ENCODE measurements at places on chromosomes 3 and 15.

DNA sequence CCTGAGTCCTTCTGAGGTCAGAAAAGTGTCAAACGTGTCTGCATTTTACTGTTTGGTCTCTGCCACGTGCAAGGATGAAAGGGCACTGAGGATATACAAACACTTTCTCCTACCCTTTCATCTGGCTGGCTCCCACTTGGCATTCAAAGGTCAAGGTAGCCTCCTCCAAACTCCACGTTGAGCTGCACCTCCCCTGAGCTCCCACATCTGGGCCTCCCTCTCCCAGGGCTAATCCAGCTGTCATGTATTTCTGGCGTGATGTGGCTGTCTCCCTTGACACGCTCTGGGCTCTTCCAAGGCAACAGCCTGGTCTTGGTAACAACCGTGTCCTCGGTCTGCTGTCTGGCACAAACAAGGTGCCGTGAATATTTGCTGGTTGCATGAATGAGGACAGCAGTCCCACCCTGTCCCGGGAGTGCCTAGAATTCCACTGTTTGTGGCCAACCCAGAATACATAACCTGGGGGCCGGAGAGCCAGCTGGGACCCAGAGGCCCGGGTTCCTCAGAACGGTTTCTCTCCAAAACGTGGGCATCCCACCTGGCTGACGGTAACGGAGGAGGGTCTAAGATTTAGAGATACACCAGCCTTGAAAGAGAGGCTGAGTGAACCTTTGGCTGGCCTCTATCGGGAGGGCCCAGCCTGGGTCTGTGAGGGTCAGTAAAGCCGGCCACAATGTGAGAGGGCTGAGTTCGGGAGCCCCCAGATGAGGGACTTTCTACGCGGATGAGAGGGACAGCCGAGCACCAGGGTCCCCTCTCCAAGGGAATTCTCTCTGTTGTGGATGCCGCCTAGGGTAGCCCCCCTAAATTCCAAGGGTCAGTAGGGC, 767 bp downstream of the GLT8D1 start:
- DNase-seq, result no peak

DNA sequence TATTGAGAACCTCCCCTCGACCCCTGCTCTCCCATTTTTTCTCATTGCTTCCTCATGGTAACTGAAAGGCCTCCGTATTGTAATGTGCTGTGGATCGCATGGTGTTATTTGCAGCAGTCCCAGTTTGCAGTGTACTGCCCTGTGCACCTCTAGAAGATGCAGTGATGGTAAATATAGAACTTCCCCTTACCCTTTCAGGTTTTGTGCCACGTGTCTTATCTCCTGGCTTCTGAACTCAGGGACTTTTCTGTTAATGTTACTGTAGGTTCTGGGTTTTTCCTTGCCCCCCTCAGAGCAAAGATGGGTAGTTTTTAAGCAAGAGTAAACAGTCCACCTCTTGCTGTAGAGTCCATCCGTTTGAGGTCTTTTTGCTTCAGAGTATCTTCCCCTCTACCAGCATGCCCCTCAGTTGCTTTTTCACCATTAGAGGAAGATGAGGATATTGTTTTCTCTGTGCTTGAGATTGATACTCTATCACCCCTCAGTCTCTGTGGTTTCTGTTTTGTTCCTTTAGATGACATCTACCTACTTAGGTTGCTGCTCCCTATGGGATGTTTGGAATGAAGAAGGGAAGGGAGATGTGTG, 22.4 kb downstream of the CHD2 start:
- no peak for DNase-seq

DNA sequence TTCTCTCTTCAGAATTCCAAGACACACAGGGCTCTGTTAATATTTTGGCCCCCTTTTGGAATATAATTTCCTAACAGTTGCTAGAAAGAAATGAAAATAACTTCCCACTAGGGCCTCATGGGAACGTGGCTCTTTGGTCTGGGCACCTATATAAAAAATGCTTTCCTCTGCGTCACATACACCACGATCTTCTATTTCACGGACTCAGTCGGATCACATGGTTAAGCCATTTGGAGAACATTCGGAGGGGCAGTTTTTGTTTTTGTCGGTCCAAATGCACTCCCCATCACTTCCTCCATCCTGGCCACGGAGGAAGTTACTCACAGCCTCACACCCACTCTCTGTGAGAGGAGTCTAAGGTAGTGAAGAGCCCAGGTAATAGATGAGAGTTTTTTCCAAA, 21.0 kb downstream of the TMEM44 start:
- no peak for DNase-seq

- no peak for DNase-seq
These were observed 1.4 kb downstream of the MAPK6 start for GRCh38 chr15:52020221-52021085.

DNA sequence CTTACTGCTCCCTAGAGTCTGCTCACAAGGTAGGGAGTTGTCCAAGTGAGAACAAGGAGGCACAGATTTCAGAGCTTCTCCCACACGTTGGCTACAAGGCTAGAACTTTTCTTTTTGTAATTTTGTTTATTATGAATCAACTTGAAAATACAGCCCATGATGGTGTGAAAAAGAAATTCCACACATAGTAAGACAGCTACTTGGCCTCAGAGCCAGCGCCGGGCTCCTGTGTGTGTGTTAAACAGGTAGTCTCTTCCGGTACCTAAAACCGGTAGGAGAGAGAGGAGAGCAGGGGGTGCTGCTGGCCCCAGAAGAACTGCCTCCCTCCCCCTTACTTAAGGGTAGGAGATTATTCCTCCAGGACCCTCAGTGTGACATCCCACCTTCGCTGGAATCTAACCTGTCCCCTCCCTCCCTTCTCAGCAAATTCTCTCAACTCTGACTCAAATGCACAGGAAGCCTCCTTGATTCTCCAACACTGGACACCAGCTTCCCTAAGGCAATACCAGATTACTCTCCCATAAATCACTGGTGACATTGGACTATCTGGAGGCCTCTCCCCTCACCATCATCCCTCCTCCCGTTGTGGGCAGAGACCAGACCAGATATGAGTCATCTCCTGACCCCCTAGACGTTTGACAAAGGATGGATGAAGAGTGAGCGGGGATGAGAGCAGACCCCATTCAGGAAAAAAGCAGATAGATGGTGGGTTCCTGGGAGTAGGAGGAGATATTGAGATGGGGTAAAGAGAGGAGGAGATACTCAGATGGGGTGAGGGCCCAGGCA, 4.5 kb upstream of the IP6K1 start:
- no peak for DNase-seq

DNA sequence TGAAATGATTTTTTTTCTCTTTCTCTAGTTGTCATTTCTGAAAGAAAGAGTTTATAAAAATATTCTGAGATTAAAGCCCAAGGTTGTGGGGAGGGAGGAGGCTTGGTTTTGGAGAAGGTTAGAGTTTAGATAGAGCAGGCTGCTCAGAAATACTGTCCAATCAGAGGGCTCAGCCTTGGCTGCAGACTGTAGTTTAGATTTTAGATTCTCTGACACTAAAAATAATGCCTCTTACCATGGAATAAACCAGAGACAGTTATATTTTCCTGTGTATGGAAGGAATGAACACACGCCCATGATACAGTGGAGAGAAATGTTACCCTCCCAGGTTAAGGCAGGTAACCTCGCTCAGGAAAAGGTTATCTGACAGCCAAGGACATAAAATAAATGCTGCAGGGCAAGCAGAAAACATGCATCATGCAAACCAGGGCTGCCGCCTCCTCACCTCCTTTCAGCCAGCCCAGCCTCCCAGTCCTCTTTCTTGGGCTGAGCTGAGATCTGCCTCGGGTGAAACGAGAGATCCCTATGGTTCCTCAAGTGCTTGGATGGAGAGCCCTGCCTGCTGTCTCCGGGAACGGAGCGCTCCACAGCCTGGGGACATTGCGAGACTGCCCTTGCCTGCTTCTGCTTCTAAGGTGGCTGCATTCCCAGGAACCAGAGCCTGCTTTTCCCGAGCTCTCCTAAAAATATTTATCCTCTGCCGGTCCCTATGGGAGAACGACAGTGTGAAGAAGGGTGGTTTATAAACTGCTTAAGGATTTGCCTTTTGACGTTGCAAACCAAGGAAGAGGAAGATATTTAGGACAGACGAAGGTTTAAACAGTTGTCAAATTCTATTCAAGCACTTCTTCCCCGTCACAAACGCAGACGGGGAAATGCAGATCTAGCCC, 848 bp downstream of the NCEH1 start:
- no peak for DNase-seq

DNA sequence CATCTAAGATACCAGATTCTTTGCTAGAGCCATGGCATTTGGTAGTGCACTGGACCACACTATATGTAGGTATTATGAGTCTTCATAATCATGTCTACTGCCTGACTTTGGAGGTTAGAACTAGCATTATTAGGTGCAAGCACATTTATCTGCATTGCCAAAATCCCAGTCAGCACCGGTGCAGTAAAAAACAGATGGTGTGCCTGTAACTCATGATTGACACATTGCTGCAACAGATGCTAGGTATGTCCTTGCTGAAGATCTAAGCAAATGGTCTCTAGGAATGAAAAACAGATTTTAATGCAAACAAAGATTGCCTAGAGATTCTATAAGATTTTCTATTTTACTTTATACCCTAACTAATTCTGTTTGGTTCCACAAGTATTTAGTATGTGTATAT, 47.7 kb downstream of the MYO5A start:
- no peak for DNase-seq

DNA sequence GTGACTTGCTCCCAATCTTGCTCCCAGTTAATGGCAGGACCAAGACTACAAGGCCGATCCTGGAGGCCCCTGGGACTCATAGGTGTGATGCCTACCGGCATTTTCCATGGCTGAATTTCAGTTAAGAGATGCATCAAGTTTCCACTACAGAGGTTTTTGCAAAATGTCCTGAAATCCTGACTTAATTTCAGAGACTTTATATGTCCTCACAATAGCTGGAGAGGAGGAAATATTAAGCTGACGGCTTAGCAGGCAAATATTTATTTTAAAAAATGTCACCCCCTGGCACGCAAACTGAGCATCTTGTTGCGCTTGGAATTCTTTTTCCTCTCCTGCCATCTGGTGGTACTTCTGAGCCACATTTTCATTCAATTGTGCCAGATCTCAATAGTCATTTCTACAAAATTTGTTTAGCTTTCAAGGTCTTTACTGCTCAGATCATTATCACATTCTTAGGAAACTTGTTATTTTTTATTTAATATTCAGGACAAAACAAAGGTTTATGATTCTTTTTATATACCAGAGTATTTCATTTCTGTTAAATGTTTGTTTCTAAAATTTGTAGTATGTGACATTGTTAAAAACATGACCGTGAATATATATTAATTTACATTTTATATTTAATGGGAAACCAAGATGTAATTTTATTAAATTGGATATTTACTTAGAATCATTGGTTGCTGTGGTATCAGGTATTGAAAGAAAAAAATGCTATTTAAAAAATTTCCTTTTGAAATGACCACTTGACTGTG, 189.2 kb upstream of the THRB start:
- DNase-seq, result no peak

Measured in DMS153 (cell line).